Nephron progenitor cell (in vitro differentiated cells): ENCODE measurements at places on chromosomes 5 and 9.

GRCh38 chr5:175902026-175902425 lies 30.6 kb downstream of the CPLX2 start:
- no peaks in the 10 kb centered on the region for H3K4me1 ChIP-seq
- no peak for DNase-seq
- H3K27me3 ChIP-seq, result peaks cover 8% of the 10 kb centered on the region

GRCh38 chr5:71877511-71877910 lies 158.4 kb downstream of the CARTPT start:
- no peaks in the 10 kb centered on the region for H3K36me3 ChIP-seq
- no peak overlapping the region for H3K27ac ChIP-seq
- H3K4me3 ChIP-seq, result no peak overlapping the region
- peaks cover 17% of the 10 kb centered on the region for H3K27me3 ChIP-seq

- DNase-seq, result peak; percentile 12
- H3K27me3 ChIP-seq, result no peaks in the 10 kb centered on the region
- no peak overlapping the region for H3K4me3 ChIP-seq
- peaks cover 70% of the 10 kb centered on the region for H3K36me3 ChIP-seq
Observed at GRCh38 chr5:14385019-14385418, 196.6 kb upstream of the OTULINL start.

DNA sequence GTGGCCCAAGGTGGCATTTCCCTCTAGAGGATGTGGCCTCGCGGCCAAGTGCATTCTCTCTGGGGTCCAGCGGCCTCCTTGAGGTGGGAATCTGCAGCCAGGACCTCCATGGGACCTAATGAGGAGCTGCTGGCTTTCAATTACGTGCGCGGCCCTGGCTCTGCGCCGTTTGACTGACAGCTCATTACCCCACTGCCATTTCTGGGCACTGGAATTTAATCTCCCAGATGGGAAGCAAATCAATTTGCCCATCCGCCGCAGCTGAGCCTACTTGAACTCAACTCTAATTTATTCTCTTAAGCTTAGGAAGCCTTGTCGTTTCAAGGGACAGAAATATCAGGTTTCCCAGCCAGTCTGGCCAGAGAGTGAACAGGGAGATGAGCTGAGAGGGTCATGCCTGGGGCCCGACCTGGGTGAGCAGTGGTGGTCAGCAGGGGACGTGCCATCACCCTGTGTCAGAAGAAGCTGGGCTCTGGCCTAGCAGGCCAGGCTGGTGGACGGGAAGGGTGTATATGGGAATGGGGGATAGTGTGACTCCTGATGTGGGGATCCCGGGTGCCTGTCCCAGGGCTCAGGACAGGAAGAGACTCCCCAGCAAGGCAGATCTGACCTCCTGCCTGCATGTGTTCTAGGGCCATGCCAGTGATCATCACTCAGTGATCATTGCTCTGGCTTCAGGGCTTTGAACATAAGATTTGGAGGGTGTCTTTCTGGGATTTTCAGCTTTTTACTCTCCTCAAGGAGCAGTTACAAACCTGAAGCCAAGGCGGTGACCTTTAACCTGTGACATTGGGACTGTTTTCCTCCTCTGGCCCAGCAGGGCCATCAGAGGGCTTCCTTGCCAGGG lies 69.7 kb downstream of the MACROH2A1 start:
- H3K4me1 ChIP-seq, result peaks cover 47% of the 10 kb centered on the region
- no peak for DNase-seq
- H3K27ac ChIP-seq, result peak overlapping the region; percentile 70
- no peaks in the 10 kb centered on the region for H3K36me3 ChIP-seq
- H3K27me3 ChIP-seq, result no peaks in the 10 kb centered on the region

GRCh38 chr5:134511796-134512660 lies 13.4 kb upstream of the JADE2 start:
- H3K27ac ChIP-seq, result no peak overlapping the region
- no peaks in the 10 kb centered on the region for H3K36me3 ChIP-seq
- H3K27me3 ChIP-seq, result peaks cover 3% of the 10 kb centered on the region
- H3K4me1 ChIP-seq, result peaks cover 28% of the 10 kb centered on the region
- no peak overlapping the region for H3K4me3 ChIP-seq

- no peak overlapping the region for H3K4me3 ChIP-seq
- no peak for DNase-seq
- H3K27me3 ChIP-seq, result no peaks in the 10 kb centered on the region
Observed at GRCh38 chr9:100445161-100445902, 18.4 kb downstream of the MSANTD3 start.
